ENCODE measurements at places on chromosomes 16 and 17.
A peak's percentile ranks its signal among the peaks of the same experiment; 100 is the strongest.

- no peak for DNase-seq
Observed at GRCh38 chr16:71896764-71897368, 1.5 kb downstream of the IST1 start.

- no peak for DNase-seq
Observed at GRCh38 chr16:71459510-71459909, 2.5 kb downstream of the ZNF23 start.

GRCh38 chr17:30812218-30813177 is 12.0 kb downstream of the CRLF3 start:
- peak; percentile 47 for DNase-seq

DNA sequence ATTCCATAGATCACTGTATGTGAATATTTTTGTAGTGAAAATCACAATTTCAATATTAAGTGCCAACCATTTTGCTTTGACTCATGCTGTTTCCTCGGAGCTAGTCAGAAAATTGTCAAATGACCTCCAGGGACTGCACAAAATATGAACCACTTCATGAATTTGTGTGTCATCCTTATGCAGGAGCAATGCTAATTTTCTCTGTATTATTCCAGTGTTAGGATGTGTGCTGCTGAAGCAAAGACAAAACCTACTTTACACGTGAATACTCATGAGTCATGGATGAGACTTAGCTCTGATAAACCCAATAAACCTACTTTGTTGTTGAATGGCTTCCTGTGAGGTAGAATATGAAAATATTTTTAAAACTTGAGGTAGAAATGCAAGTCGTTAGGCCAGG is 65.2 kb downstream of the SHCBP1 start:
- DNase-seq, result no peak

GRCh38 chr17:42686520-42687128 is 4.3 kb downstream of the CNTNAP1 start:
- no peak for DNase-seq

DNA sequence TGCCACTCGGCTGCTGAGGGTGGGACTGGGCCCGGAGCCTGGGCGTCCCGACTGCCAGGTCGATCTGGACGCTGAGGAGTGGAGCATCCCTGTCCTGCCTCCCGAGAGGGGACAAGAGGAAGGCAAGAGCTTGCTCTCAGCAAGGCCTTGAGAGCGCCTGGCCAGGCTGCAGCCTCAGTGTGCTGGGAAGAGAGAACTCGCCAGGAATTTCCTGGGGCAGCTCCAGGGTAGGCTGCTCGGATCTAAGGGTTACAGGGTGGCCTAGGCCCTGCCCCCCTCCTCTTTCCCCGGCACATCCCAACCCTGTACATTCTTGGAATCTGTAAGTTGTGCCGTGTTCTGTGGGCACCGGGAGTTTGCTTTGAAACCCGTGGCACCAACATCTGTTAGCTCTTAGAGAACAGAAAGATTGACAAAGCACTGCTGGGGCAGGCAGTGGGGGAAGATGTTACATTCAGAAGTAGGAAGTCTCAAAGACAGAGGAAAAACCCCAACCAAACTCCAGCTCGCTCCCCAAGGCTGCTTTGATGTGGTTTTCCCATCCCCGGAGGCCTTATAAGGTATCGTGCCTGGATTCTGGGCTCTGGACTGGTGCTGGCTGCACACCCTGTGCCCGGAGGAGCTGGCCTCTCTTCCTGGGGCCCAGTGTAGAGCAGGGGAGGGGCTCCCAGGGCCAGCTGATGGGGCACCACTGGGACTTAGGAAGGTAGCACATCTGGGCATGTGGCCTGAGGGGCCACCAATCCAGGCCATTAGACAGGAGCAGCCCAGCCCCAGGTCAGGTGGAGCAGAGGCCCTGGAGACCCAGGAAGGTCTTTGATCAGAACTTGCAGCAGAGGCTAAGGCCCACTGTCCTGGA is 55.2 kb downstream of the NKD1 start:
- DNase-seq, result peak; percentile 54

- DNase-seq, result no peak
Observed at GRCh38 chr17:1119924-1120323, 59.9 kb downstream of the ABR start.

DNA sequence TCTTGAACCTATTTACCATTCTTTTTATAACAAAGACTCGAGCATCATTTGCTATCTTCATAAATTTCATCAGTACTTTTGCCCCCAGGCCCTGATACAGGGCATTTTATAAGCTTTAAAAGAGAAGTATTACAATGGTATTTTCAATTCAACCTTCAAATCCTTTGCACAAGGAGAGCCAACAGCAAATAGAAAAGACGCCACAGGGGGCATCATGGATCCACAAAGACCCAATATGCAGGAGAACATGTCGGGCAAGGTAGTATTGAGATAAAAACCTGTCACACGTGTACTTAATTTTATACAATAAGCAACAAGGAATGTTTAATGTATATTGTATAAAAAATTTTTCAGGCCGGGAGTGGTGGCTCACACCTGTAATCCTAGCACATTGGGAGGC is 10.2 kb downstream of the MAP3K14 start:
- DNase-seq, result no peak

DNA sequence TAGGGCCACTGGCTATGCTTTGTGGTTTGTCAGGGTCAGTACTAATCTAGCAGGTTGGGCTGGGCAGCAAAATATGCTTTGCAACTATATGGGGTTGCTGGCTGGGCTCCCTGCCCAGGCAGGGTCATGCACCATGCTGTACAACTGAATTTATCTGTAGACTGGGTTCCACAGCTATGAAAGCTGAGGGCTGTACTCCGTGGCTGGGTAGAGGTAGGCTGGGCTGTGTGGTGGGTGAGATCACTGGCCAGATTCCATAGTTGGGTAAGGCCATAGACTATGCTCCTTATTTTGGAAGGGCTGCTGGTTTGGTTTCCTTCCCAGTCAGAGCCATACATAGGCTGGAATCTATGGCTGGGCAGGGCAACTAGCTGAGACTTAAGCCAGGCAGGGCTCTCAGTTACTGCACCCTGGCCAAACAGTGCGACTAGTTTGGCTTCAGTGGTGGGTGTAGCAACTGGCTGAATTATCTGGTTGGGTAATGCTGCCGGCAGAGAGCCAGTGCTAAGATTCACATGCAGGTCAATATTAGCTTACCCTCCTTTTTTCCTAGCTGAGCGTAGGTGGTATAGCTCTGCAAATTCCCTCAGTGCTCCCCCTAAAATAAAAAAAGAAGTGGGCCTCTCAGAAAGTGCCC is 769.1 kb upstream of the CDH8 start:
- DNase-seq, result no peak

DNA sequence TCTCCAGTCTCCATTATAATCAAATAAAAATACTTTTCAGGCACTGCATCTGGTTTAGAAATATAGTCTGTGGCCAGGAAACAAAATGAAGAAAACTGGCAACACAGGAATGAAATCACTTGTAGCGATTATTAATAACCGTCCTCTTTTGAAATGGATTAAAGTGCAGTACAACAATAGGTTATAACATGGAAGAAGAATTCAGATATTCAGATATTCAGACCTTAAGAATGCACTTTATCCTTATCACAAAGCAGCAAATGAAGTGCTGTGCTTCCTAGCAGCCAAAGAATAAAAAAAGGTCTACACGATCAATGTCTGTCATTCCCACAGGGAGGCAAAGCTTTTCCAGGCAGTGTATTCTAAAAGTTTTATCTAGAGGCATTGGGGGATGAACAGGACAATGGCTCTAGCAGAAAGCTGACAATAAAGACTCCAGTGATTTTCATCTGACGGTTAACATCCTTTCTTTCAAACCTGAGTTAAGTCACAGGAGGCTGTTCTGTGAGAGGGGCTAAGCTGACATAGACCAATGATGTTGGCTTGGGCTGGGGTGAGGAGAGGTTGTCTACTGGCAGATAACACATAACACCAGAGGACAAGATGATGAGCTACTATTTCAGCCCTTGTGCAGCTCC is 259.2 kb downstream of the SLC39A11 start:
- no peak for DNase-seq

GRCh38 chr17:32191306-32191705 is 49.0 kb downstream of the RHOT1 start:
- DNase-seq, result peak; percentile 42

DNA sequence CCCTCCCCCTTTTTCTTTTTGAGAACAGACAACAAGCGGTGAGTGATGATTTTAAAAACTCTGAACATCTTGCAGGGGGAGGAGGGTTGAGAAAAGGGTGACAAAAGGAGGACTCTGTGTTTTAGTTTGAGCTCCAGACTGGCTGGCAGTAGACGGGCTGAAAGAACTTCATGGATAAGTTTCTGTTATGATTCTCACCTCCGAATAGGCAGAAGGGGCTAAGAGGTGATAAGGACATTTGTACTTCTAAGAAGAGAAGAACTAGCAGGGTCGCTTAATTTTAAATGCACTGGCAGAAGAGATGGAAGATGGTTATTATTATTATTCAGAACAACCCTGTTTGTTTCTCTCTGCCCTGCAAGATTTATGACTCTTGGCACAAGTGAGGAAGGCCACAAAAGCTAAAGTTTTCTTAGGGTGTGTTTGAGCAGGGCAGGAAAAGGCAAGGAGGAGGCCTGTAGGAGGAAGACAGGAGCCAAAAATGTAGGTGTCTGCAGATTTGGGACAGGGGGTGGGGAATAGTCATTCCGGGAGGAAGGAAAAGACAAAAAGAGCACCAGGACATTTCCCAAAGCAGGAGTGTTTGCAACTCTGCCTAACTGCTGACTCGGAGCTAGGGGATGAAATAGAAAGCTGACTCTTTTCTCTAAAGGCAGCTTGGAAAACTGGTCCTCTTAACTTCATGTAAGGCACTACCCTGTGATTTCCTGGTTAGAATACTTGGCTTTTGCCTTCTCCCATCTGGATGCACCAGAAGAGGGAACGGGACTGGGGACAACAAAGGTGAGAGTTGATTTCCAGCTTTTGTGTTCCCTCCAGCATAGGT is 11.9 kb upstream of the HOXB2 start:
- DNase-seq, result no peak

- peak; percentile 51 for DNase-seq
Observed at GRCh38 chr17:73189417-73190099, 3.3 kb upstream of the COG1 start.

DNA sequence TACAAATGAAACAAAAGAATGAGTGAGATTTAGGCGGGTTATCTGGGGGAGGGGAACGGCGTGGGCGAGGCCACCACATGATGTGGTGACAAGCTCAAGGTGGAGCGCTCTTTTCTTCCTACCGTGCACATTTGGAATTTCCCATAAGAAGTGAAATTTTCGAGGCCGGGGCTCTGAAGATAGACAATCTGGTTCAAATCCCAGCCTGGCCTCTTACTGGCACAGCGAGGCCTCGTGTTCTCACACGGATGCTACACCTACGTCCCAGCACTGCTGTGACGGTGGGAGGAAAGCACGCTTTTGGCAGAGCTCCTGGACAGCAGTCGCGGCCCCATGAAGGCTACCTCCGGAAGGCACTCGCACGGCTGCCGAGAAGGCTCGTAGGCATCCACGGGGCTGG is 25.2 kb downstream of the ZDHHC7 start:
- no peak for DNase-seq

GRCh38 chr16:83994087-83994486 is 26.0 kb downstream of the NECAB2 start:
- DNase-seq, result peak; percentile 72

GRCh38 chr17:39651923-39652586 is 13.1 kb upstream of the TCAP start:
- DNase-seq, result no peak

DNA sequence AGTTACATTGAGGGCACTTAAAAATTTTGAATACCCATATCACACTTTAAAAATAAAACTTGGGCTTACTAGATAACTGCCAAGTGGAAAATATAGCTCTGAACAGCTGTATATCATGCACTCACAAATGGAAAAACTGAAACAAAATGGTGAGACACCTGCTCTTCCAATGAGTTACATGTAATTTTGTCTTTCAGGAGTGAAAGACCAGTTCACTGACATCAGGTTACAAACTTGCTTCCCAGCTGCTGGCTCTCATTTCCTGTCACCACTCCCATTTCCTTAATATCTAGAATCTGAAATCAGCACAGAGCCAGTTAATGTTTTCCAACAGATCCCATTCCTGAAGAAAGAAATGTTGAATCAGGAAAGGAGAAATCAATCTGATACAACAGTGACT is 10.8 kb downstream of the CSNK2A2 start:
- DNase-seq, result peak; percentile 1

DNA sequence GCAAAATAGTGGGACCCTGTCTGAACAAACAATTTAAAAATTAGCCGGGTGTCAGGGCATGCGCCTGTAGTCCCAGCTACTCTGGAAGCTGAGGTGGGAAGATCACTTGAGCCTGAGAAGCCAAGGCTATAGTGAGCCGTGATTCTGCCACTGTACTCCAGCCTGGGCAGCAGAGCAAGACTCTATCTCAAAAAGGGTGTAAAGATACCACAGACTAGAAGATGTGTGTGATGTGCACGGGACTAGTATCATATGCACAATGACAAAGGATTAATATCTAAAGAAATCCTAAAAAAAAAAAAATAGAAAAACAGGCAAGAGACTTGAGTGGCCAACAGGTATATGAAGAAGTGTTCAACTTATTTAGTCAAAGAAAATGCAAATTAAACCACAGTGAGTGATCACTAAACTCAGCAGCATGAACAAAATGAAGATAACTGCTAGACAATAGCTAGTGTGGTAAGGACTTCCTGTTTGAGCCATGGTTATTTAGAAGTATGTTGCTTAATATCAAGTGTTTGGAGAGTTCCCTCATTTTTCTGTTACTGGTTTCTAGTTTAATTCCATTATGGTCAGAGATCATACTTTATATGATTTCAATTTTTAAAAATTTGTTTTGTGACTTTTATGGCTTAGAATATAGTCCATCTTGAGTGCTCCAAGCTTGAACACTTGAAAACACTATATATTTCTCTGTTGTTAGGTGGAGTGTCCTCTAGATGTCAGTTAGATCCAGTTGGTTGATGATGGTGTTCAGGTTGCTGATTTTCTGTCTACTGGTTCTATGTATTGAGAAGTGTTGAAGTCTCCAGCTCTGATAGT is 14.7 kb upstream of the SLX4 start:
- no peak for DNase-seq

- DNase-seq, result no peak
Observed at GRCh38 chr17:31452101-31452500, 60.6 kb downstream of the RAB11FIP4 start.

GRCh38 chr17:59004338-59005111 is 102.2 kb downstream of the TRIM37 start:
- DNase-seq, result peak; percentile 58

GRCh38 chr17:32936894-32937500 is 9.0 kb downstream of the TMEM98 start:
- peak; percentile 61 for DNase-seq

- DNase-seq, result no peak
Observed at GRCh38 chr17:50787106-50787505, 19.8 kb upstream of the ANKRD40CL start.

DNA sequence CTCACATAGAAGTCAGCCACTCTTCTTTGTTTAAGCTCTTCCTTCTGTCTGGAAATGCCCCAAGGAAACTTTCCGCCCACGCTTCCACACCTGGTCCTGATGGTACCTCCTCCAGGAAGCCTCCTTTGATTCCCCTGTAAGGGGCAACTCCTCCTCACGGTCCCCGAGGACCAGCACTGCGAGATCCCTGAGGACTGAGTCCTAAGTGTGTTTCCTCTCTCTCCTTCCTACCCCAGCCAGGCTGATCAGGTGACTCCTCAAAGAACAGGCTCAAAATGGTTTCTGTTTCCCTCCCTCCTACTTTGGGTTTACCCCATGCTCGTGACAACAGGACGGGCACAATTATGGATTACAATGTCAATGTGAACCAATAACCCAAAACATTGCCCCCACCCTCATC is 63.0 kb upstream of the MED9 start:
- no peak for DNase-seq

Measured in astrocyte of the spinal cord (primary cell).